ENCODE measurements at places on chromosomes 4 and X.
A peak's percentile ranks its signal among the peaks of the same experiment; 100 is the strongest.

DNA sequence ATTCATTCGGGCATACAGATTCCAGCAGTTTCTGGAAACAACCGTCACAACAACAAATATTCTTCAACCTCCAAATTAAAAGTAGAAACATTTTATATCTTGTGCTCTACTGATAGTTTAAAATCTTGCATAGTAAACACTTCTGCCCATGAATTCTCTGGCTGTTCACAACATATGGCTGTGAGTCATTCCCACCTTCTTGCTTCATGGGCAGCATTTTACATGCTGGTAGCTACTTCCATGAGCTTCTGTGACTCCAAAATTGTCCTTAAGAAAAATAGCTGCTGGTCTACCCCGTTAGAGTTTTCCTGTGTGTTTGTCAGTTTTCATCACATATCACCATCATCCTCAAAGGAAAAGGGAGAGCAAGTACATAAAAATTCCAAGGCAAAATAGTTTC, 22.7 kb downstream of the PNPLA4 start:
- DNase-seq = no peak

DNA sequence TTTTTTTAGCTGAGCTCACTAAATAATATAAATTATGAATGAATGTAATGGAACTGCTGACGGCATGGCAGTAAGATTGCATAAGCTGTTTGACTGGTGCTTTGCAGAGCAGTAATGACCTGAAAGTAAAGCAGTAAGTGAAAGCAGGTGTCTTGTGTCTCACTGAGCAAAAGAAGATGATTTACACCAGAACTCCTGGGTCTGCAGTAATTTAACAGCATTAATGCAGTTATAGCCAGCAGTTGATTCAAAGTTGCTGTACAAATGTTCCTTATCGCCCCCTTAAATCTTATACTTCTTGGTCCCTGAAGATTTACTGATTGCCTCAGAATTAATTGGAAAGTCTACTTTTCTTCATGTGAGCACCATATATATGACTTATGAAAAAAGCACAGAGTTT, 187.7 kb downstream of the DCTD start:
- DNase-seq = no peak

- no peak for DNase-seq
Measured at GRCh38 chr4:54109241-54110018, 9.5 kb downstream of the GSX2 start.

- DNase-seq = no peak
Measured at GRCh38 chr4:176575141-176575730, 217.5 kb downstream of the VEGFC start.

- no peak for DNase-seq
Measured at GRCh38 chrX:109889289-109890006, 113.5 kb upstream of the TMEM164 start.

DNA sequence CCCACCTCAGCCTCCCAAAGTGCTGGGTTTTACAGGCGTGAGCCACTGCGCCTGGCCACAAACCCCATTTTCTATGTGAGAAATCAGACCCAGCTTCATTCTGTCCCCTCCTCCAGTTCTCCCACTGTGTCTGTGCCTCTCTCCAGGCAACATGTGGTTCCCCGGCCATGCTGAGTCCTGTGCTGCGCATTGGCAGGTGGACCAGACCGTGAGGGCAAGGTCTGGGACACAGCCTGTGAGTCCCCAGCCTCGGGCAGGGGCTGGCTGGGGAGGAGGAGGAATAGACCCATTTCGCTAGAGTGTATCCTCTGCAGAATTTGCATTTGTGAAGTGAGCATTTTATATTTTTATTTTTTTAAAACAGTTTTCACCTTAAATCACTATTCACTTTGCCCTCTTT, 21.5 kb upstream of the CLDN24 start:
- DNase-seq = no peak

DNA sequence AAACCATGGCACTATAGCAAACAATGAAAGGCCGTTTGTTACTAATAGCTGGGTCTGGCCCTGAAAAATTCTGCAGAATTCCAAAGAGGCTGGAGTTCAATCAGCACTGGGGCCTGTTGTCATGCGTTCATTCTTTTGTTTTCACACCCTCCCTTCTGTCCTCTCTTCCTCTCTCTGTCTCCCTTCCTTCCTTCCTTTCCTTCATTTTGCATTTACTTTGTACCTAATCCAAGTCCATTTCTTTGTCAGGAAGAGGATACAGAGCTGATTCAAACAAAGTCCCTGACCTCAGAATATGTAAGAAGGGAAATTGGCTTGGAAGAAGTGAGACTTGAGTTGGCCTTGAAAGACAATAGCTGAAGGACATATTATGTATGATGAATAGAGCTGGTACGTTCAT, 119.6 kb upstream of the LDB2 start:
- no peak for DNase-seq

- DNase-seq = no peak
Measured at GRCh38 chr4:70700712-70701111, 12.4 kb downstream of the UTP3 start.

- no peak for DNase-seq
Measured at GRCh38 chr4:151912632-151913031, 151.8 kb upstream of the GATB start.

DNA sequence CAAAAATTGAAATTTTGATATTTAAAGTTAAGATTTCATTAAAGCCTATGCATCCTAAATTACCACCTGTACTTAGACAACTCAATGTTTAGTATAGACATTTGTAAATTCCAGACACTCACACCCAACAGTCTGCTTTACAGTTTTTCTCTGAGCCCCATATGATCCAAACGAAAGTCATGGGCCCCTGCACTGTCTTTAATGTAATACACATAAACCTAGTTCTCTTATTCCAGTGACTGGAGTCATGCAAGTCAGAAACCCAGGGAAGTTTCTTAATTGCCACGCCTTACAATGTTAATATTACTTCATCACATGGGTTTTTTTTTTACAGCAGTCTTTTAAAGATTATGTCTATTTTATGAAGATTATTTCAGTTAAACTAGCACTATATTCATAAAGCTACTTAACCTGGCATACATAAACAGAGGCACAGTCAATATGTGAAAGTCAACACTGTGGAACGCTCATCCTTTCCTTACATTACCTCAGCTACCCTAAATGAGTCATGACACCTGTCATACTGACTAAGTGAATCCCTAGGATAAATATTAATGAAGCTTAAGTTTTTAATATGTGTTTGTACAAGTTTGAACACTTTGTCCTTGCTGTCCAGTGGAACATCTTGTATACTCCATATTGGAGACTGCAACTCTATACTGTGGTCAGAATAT, 67.7 kb upstream of the H2AZ1 start:
- no peak for DNase-seq

- DNase-seq = no peak
Measured at GRCh38 chr4:178275671-178276360, 833.6 kb upstream of the AGA start.

DNA sequence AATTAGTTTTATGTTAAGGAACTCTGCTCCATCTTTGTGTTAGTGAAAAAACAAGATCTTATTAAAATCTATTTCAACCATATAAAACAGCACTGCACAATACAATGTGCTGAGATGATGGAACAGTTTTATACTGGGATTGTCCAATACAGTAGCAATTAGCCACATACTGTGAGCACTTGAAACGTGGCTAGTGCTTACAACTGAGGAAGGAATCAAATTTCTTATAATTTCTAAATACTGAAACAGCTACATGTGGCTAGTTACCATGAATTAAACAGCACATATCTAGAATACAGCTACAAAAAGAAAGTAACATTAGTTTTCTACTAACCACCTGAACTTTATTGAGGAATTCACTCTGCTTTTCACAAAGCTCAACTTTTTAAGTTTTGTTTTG, 14.7 kb downstream of the NFXL1 start:
- no peak for DNase-seq

- peak; percentile 11 for DNase-seq
Measured at GRCh38 chrX:12814420-12814819, 23.2 kb downstream of the PRPS2 start.

DNA sequence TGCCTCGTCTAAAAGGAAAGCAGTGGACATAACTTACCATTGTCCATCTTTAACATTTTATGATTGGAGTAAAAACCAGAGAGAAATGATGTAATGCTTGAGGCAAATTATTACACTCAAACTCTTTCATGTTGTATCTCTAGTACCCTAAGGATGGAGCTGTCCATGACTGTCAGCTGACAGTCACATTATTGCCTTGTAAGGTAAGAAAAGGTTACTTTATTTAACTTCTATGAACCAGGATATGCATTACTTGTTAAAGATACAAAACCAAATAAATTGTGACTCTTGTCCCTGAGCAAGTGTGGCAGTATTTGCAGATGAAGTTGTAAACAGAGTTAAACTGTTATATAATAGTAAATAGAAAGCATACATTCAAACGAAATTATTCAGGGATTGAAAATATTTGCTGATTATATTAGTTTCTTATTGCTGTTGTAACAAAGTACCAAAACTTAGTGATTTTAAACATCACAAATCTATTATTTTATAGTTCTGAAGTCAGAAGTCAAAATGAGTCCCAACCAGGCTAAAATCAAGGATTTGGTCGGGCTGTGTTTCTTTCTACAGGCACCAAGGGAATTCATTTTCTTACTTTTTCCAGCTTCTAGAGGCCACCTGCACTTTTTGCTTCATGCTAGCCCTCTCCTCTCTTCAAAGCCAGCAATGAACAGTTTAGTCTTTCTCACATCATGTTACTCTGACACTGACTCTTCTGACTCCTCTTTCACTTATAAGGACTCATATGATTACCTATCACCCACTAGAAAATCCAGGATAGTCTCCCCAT, 113.8 kb downstream of the CEP44 start:
- DNase-seq = no peak

DNA sequence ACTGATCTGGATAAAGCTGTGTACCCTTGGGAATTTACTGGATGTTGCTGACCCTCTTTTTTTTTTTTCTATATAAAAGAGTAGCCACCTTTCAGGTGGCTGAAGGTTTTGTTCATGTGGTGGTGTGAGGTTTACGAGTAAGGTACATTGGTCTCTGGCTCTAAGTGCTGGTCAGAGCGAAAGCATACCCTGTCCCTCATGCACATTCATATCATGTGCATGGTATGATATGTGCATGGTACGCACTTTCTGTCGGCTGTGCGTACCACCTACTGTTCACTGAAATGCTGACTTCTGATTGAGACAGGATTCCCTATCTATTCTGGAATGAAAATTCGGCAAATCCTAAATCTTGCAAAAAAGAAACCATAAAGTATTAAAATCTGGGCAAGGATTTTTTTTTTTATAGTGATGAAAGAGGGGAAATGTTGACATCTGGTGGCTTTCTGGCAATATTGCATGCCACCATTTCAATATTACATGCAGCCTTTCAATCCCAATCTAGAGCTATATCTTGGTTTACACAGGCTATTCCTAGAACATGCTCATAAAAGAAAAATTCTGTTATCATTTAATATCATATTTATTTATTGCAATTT, 32.8 kb downstream of the FAM149A start:
- DNase-seq = no peak

Measured in activated CD4-positive, alpha-beta T cell treated with anti-CD3 and anti-CD28 coated beads, Interleukin-2, amount 50 U/mL, for 48 hours (primary cell).